CD8-positive, alpha-beta memory T cell (primary cell): ENCODE measurements at places on chromosomes 5 and 9.

DNA sequence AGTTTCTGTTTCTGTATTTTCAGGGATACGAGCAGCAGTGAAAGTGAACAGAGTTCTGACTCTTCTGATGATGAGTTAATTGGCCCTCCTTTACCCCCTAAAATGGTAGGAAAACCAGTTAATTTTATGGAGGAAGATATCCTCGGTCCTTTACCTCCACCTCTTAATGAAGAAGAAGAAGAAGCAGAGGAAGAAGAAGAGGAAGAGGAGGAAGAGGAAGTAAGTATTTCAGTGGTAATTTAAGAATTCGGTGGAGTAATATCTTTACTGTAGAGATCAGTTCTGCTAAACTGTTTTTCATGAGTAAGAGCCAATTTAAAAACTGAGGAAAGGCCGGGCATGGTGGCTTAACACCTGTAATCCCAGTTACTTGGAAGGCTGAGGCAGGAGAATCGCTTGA lies 17.2 kb downstream of the WDR70 start:
- no peaks in the 10 kb centered on the region for H3K36me3 ChIP-seq
- no peak overlapping the region for H3K27ac ChIP-seq
- no peaks in the 10 kb centered on the region for H3K27me3 ChIP-seq
- no peak for DNase-seq
- H3K4me3 ChIP-seq = no peak overlapping the region

GRCh38 chr5:110070836-110071235 lies 381.1 kb downstream of the MAN2A1 start:
- no peak for DNase-seq
- H3K27ac ChIP-seq = no peak overlapping the region
- no peak overlapping the region for H3K4me3 ChIP-seq
- H3K4me1 ChIP-seq = no peaks in the 10 kb centered on the region
- no peaks in the 10 kb centered on the region for H3K36me3 ChIP-seq

DNA sequence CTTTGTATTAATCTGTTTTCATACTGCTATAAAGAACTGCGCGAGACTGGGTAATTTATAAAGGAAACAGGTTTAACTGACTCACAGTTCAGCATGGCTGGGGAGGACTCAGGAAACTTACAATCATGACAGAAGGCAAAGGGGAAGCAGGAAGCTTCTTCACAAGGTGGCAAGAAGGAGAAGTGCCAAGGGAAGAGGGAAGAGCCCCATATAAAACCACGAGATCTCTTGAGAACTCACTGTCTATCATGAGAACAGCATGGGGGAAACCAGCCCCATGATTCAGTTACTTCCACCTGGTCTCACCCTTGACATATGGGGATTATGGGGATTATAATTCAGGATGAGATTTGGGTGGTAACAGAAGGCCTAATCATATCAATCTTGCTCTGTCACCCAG lies 60.9 kb upstream of the CHD1 start:
- H3K4me3 ChIP-seq = no peak overlapping the region
- no peak overlapping the region for H3K27ac ChIP-seq
- no peak for DNase-seq
- no peaks in the 10 kb centered on the region for H3K4me1 ChIP-seq

- H3K4me3 ChIP-seq = no peak overlapping the region
- H3K27ac ChIP-seq = no peak overlapping the region
Measured at GRCh38 chr9:116479056-116479544, 208.0 kb upstream of the TRIM32 start.

GRCh38 chr5:160312960-160313727 lies 780 bp upstream of the CCNJL start:
- H3K36me3 ChIP-seq = no peaks in the 10 kb centered on the region
- peaks cover 27% of the 10 kb centered on the region for H3K27me3 ChIP-seq
- H3K4me3 ChIP-seq = no peak overlapping the region
- no peak overlapping the region for H3K27ac ChIP-seq
- DNase-seq = no peak

GRCh38 chr5:57176350-57176857 lies 2.5 kb downstream of the GPBP1 start:
- peaks cover 53% of the 10 kb centered on the region for H3K4me1 ChIP-seq
- H3K36me3 ChIP-seq = no peaks in the 10 kb centered on the region
- peak overlapping the region; percentile 95 for H3K4me3 ChIP-seq

- no peak for DNase-seq
- no peak overlapping the region for H3K4me3 ChIP-seq
- H3K4me1 ChIP-seq = peaks cover 49% of the 10 kb centered on the region
- H3K36me3 ChIP-seq = no peaks in the 10 kb centered on the region
- H3K27ac ChIP-seq = no peak overlapping the region
Measured at GRCh38 chr9:20369391-20369790, 252.9 kb downstream of the MLLT3 start.

GRCh38 chr9:2964470-2964869 lies 120.6 kb upstream of the PUM3 start:
- H3K36me3 ChIP-seq = no peaks in the 10 kb centered on the region
- DNase-seq = no peak
- no peaks in the 10 kb centered on the region for H3K27me3 ChIP-seq
- H3K27ac ChIP-seq = no peak overlapping the region

- no peaks in the 10 kb centered on the region for H3K36me3 ChIP-seq
- H3K4me1 ChIP-seq = no peaks in the 10 kb centered on the region
- no peak overlapping the region for H3K4me3 ChIP-seq
- H3K27ac ChIP-seq = no peak overlapping the region
Measured at GRCh38 chr5:16855898-16856297, 80.2 kb downstream of the MYO10 start.

GRCh38 chr5:158422653-158423515 lies 563.9 kb upstream of the CLINT1 start:
- no peaks in the 10 kb centered on the region for H3K27me3 ChIP-seq
- DNase-seq = no peak
- no peaks in the 10 kb centered on the region for H3K4me1 ChIP-seq

GRCh38 chr5:43305948-43306565 lies 7.2 kb downstream of the HMGCS1 start:
- H3K27me3 ChIP-seq = no peaks in the 10 kb centered on the region
- DNase-seq = peak; percentile 44
- no peaks in the 10 kb centered on the region for H3K36me3 ChIP-seq

GRCh38 chr5:123753937-123754891 lies 242.2 kb downstream of the CSNK1G3 start:
- no peaks in the 10 kb centered on the region for H3K27me3 ChIP-seq
- no peak overlapping the region for H3K4me3 ChIP-seq
- H3K4me1 ChIP-seq = no peaks in the 10 kb centered on the region
- no peak for DNase-seq

GRCh38 chr5:16490911-16491310 lies 25.3 kb upstream of the ZNF622 start:
- H3K27ac ChIP-seq = no peak overlapping the region
- no peaks in the 10 kb centered on the region for H3K4me1 ChIP-seq
- H3K4me3 ChIP-seq = no peak overlapping the region
- no peaks in the 10 kb centered on the region for H3K27me3 ChIP-seq

- H3K36me3 ChIP-seq = no peaks in the 10 kb centered on the region
- no peaks in the 10 kb centered on the region for H3K27me3 ChIP-seq
- no peak for DNase-seq
- H3K4me1 ChIP-seq = no peaks in the 10 kb centered on the region
- H3K27ac ChIP-seq = no peak overlapping the region
- no peak overlapping the region for H3K4me3 ChIP-seq
Measured at GRCh38 chr5:59254055-59254687, 639.4 kb downstream of the PDE4D start.

DNA sequence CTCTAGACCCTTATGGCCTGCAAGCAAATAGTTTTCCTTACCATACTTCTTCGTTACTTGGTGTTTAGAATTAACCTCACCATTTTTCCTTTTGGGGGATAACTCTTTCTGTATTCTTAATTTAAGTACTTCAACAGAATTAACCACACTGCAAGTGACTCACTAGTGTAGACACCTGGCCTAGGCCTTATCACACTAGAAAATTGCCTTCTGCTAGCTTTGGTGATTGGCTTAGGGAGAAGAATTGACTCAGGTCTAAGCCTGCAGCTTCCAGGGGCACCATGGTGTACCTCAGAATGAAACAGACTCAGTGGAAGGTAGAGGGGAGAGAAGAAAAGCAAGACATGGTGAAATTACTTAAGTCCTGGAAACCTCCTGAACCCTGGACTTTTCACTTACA lies 112.8 kb upstream of the HMHB1 start:
- no peak for DNase-seq
- peaks cover 11% of the 10 kb centered on the region for H3K4me1 ChIP-seq
- no peak overlapping the region for H3K27ac ChIP-seq
- H3K27me3 ChIP-seq = no peaks in the 10 kb centered on the region
- no peaks in the 10 kb centered on the region for H3K36me3 ChIP-seq
- no peak overlapping the region for H3K4me3 ChIP-seq

DNA sequence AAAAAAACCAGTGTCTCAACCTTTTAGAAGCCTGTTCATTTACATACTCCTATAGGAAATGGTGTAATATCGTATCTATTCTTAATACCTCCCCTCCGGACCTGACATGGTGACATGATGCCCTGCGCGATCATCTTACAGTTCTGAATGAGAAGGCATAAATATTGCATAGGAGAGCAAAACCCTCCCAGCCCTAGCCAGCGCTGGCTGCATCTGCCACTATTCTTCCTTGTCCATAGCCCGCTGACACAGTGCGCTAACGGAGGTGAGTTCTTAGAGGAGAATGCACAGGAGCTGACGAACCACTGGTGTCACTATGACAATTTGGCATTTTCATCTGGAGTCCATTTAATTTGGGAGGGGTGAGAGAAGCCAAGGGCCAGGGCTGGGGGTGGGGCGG lies 290.1 kb downstream of the EFNA5 start:
- H3K27me3 ChIP-seq = no peaks in the 10 kb centered on the region
- H3K36me3 ChIP-seq = no peaks in the 10 kb centered on the region
- H3K27ac ChIP-seq = no peak overlapping the region
- H3K4me3 ChIP-seq = no peak overlapping the region
- DNase-seq = no peak
- H3K4me1 ChIP-seq = no peaks in the 10 kb centered on the region

DNA sequence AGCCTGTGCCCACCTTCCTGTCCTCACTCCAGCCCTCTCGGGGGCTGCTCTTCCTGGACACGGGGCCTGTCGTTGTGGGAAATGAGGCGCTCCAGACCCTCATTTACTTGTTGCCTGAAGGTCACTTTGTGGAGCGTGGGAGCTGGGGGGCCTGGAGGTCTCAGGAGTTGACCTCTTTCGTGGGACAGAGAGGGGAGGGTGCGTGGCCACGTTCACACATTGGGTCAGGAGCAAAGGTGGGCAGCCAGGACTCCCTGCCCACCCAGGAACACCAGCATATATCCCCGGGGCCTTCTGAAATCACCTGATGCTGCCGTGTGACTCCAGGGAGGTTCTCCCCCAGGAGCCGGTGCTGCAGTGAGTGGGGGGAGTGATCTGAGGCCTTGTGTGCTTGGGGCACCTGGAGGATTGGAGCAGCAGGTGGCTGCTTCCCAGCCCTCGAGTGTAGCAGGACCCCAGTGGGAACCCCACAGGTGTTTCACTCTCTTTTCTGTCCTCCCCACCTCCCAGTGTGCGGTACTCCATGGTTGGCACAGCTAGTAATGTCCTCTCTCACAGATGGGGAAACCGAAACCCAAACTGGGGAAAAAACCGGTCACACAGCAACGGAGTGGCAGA lies 20.3 kb downstream of the NCS1 start:
- H3K27me3 ChIP-seq = no peaks in the 10 kb centered on the region
- H3K4me3 ChIP-seq = no peak overlapping the region
- no peaks in the 10 kb centered on the region for H3K36me3 ChIP-seq
- DNase-seq = no peak
- no peaks in the 10 kb centered on the region for H3K4me1 ChIP-seq
- no peak overlapping the region for H3K27ac ChIP-seq

GRCh38 chr5:74352256-74352655 lies 288.3 kb downstream of the ENC1 start:
- H3K27me3 ChIP-seq = no peaks in the 10 kb centered on the region
- H3K27ac ChIP-seq = no peak overlapping the region

DNA sequence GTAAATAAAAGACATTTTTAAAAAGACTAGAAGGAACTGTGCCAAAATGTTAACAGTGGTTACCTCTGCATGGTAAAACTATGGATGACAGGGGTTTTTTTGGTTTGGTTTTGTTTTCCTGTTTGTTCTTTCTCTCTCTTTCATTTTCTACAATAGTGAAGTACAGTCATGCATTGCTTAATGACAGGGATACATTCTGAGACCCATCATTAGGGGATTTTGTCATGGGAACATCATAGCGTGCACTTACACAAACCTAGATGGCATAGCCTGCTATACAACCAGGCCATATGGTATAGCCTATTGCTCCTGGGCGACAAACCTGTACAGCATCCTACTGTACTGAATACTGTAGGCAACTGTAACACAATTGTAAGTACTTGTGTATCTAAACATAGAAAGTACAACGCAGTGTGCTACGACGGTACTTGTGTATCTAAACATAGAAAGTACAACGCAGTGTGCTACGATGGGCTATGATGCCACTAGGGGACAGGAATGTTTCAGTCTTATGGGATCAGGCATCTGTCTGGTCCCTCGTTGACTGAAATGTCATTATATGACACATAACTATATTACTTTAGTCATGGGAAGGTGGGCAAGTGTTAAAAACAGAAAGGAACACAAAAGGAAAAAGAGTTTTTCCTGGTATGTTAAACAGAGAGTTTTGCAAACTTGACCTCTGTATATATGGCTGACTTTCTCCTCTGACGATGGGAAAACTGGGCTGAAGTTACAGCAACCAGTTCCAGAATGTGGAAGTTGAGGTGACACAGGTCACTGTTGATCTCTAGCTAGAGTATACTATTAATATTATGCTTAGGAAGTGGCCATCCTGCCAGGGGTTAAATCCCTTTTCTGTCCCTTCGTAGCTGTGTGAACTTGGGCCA lies 7.4 kb upstream of the ADAM19 start:
- H3K4me1 ChIP-seq = no peaks in the 10 kb centered on the region
- no peaks in the 10 kb centered on the region for H3K36me3 ChIP-seq
- H3K27ac ChIP-seq = no peak overlapping the region
- no peak overlapping the region for H3K4me3 ChIP-seq

DNA sequence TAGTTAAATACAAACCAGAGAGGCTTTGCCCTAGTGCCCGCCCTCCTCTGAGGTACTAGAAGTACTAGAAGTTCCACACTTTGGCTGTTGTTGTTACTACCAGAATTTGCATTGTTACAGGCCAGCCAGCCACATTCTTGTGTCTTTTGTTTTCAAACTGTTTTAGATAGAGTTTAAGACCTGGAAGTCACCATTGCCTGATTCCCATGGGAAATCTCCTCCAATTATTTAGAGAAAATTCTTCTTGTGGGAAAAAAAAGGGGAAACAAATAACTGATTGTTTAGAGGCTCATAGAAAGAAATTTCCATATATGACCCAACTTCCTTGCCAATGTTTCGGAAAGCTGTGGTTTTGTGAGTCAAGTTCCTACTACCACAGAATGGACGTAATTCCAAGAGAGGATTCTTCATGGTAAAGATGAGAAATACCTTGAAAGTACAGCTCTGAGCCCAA lies 252.2 kb downstream of the GOLPH3 start:
- no peaks in the 10 kb centered on the region for H3K27me3 ChIP-seq
- DNase-seq = no peak
- H3K4me1 ChIP-seq = no peaks in the 10 kb centered on the region
- H3K4me3 ChIP-seq = no peak overlapping the region
- no peak overlapping the region for H3K27ac ChIP-seq

- H3K27ac ChIP-seq = no peak overlapping the region
- H3K4me3 ChIP-seq = no peak overlapping the region
- H3K4me1 ChIP-seq = no peaks in the 10 kb centered on the region
- no peaks in the 10 kb centered on the region for H3K36me3 ChIP-seq
Measured at GRCh38 chr5:125877248-125877647, 546.0 kb upstream of the GRAMD2B start.
